ENCODE measurements at places on chromosomes 2 and 18. TPM values are rescaled to one million over a fixed set of nuclear protein-coding genes. Genes with fewer than 3 reads are reported as not detected.
A peak's percentile ranks its signal among the peaks of the same experiment; 100 is the strongest.

DNA sequence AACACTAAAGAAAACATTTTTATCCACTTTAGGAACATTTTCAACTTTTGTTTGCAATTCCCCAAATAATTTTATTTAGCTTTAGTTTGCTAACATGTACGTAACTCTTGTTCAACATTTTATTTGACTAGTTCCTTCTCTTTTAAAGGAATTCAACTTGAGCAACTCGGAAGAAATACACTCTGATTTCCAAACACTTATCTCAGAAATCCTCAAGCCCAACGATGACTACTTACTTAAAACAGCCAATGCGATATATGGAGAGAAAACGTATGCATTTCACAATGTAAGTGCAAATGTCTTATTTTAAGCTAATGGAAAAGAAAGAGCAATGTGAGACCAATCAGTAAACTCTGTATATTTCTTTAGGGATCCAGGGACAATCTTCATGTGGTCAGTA, 10.1 kb downstream of the SERPINB10 start:
- ATAC-seq = no peak

IL18R1 gene
- 1.1 TPM for total RNA-seq

DNA sequence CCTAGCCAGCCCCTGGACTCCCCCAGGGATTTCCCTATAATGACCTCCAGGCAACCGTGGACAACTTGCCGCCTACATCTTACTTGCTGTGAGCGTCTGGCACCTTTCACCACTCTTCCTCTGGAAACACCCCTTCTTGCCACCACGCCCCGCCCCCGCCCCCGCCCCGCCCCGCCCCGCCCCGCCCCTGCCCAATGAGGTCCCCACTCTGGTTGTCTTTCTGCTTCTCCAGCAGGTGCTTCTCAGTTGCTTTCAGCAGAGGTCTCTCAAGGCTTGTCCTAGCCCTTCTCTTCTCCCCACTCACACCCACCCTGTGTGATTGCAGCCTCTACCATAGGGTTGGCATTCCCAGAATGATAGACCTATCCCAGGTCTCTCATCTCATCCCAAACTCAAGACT, 214.5 kb downstream of the EN1 start:
- no peak for ATAC-seq

GRCh38 chr18:48718251-48718959, 179.6 kb downstream of the CTIF start:
- no peak for ATAC-seq

DNA sequence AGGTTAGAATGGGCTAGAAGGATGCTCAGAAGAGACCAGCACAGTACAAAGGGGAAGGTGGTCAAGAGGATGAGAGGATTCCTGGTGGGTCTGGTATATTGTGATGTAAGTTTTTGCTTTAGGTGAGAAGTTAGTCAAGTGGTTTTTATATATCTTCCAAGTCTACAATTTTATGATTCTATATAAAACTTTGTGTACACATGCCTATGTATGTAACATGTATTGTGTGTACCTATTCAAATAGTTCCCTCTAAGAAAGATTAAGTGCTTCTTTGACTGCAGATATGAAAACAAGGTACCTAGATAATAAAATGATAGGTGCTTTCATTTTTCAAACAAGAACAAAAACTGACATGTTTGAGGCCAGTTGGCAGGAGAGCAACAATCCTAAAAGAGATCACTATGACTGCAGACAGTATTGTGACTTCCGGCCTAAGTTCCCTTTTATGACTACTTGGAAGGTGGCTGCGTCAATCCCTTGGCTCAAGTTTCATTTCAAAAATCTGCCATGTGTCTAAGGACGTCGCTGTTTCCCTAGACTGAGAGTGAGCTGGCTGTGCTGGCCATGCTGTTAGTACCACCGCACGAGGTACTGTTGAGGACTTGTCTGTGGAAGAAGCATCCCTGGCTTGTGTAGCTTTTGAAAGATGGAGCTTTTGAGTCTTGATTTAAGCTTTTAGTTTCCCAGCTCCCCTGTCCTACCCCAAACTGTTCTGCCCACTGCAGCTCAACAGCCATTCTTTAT, 123.1 kb downstream of the PRPF40A start:
- ATAC-seq = no peak

DNA sequence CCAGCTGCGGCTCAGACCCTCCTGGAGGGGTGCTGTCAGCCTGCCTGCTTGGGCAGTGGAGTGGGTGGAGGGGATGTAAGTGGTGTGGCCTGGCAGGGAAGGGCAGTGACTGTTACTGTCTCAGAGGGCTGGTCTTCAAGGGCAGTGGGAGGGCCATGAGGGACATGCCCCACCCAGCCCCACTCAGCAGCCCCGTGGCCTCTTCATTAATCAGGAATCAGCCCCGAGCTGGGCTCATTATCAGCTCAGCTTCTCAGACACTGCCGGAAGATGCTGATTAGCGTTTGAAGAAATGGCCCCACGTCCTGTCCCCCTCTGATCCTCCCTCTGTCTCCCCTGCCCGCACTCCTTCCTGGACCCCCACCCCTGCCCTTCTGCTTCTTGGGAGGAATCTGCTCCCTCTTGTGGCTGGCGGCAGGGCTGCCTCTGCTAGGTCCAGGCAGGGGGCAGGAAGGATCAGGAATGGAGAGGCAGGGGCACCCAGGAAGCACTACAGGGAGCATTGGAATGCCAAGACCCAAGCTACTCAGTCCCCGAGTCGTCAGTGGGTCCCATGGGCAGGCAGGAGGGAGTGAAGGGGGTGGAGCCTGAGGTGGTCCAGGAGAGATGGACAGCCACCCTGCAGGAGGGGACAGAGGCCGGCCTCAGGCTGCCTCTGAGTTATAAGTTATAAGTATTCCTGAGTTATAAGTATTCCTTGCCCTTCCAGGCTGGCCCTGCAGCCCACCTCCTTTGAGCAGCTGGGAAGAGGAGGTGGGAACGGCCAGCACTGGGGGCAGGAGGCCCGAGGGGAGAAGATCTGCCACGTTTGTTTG, 7.0 kb downstream of the ASIC4 start:
- no peak for ATAC-seq

OSBPL1A gene
- total RNA-seq = 14.3 TPM

DNA sequence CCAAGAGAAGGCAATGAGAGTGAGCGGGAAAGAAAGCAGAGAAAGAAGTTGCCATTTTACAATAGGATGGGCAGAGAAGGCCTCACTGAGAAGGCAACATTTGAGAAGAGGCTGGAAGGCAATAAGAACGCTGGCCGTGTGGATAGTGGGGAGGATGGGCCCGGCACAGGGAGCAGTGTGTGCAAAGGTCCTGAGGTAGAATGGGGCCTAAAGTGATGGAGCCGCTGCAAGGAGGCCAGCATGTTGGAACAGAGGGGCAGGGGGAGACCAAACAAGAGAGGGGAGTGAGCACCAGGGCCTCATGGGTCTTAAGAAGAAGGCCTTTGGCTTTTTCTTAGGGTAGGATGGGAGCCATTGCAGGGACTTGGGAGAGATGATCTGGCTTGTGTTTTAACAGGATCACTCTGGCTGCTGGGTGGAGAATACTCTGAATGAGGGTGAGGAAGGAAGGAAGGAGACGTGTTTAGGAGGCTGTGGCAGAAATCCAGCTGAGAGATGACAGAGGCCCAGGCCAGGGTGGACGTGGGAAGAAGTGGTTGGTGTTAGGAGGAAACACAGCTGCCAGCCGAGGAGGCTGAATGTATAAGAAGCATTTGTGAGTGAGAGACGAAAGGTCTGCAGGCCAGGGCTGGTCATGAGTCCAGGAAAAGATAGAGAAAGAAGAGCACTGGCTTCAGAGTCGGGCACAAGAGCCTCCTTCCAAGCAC, 159.8 kb downstream of the KLHL29 start:
- no peak for ATAC-seq

- ATAC-seq = no peak
Observed at GRCh38 chr2:232483311-232483922, 4.2 kb downstream of the ECEL1 start.

GRCh38 chr2:191845248-191845715, 1.6 kb downstream of the CAVIN2 start:
- ATAC-seq = no peak

LGALSL gene
- 35.8 TPM for total RNA-seq

SH3BP4 gene
- 10.7 TPM for total RNA-seq

GRCh38 chr2:31322371-31322770, 88.4 kb downstream of the EHD3 start:
- ATAC-seq = no peak

- ATAC-seq = no peak
Observed at GRCh38 chr2:160246356-160246755, 46.3 kb upstream of the ITGB6 start.

GRCh38 chr18:45850021-45850420, 24.5 kb downstream of the SIGLEC15 start:
- peak; percentile 48 for ATAC-seq

GRCh38 chr2:104213758-104214157, 640.2 kb upstream of the POU3F3 start:
- ATAC-seq = no peak

CYP27C1 gene
- total RNA-seq = 1.8 TPM

GRCh38 chr2:157394928-157395327, 49.0 kb downstream of the CYTIP start:
- ATAC-seq = no peak

- no peak for ATAC-seq
Observed at GRCh38 chr18:1452821-1453220, 548.1 kb downstream of the ADCYAP1 start.

IL36B gene
- 1.4 TPM for total RNA-seq

POTEC gene
- not detected for total RNA-seq

ACVR1C gene
- 0.64 TPM for total RNA-seq

TP53I3 gene
- 102 TPM for total RNA-seq

WDCP gene
- total RNA-seq = 3.3 TPM

DNA sequence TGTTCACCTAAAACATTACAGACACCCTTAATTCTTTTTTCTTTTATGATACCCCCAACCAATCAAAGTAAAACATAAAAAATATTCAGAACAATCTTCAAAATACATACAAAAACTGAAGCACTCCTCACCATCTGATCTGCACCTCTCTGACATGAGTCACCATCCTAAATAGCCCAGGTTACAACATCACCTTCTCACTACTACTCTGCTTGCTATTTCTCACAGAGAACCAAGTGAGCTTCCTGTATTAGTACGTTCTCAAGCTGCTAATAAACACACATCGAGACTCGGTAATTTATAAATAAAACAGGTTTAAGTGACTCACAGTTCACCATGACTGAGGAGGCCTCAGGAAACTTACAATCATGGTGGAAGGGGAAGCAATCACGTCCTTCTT, 183.5 kb downstream of the CBLN2 start:
- no peak for ATAC-seq

DNA sequence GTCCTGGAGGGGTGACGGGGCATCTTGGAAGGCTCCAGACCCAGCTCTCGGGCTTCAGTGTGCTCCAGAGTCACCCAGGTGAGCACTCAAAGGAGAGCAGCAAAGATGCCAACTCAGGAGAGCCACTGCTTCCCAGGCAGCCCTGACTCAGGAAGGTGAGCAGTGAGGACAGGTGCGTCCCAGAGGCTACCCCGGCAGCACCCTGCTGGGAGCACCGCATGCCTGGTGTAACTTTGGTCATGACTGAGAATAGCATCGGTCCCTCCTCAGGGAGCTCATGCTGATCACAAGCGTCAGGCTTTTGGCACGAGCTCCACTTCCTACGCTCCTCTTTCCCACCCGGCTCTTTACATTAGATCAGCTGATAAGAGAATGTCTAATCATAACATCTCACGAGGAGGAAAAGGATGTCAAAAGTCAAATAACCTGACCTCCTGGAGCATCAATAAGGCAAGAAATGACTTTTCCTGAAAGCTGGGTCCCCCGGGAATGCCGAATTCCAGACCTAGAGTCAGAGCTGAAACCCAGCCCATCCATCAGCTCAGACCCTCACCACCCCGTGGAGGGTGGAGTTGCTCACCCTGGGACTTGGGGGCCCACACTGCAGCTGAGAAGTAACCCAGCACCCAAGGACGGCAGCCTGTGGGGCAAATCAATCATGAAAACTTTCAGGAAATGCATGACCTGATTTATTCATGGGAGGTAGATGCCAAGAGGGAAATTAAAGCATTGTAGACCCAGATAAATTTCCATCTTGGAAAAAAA, 248.8 kb downstream of the ACKR3 start:
- no peak for ATAC-seq

DNA sequence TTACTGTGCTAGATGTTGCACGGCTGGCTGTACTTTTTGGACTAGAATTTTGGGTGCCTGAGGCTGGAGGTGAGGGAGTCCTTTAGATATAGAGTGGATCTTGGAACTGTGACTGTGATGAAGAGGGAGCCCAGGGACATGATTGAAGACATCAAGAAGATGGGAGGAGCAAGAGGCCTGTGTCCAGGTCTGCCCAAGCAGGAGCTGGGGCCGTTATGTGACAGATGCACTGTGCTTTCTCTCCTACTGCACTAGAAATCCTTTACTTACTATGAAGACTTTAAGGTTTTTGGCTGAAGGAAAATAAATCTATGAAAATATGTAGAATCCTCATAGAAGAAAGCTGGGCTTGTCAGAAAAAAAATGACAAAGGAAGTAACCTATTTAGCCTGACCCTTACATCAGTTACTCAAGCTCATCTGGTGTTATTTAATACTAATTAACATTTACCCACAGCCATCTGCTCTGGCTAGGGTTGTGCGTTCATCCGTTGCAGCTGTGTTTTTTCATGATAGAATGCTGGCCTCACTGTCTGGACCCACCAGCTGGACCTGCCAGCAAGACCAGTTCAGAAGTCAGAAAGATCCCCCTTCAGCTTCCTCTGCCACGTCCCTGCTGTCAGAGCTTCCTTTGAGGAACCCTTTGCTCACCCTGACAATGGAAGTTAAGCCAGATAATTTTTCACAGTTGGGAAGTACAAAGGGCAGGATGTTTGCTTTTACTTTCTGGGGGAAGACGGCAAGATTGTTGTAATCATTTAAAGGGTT, 16.7 kb downstream of the TSN start:
- ATAC-seq = no peak

RSAD2 gene
- total RNA-seq = 1.6 TPM

RNF152 gene
- total RNA-seq = 7.7 TPM

DNA sequence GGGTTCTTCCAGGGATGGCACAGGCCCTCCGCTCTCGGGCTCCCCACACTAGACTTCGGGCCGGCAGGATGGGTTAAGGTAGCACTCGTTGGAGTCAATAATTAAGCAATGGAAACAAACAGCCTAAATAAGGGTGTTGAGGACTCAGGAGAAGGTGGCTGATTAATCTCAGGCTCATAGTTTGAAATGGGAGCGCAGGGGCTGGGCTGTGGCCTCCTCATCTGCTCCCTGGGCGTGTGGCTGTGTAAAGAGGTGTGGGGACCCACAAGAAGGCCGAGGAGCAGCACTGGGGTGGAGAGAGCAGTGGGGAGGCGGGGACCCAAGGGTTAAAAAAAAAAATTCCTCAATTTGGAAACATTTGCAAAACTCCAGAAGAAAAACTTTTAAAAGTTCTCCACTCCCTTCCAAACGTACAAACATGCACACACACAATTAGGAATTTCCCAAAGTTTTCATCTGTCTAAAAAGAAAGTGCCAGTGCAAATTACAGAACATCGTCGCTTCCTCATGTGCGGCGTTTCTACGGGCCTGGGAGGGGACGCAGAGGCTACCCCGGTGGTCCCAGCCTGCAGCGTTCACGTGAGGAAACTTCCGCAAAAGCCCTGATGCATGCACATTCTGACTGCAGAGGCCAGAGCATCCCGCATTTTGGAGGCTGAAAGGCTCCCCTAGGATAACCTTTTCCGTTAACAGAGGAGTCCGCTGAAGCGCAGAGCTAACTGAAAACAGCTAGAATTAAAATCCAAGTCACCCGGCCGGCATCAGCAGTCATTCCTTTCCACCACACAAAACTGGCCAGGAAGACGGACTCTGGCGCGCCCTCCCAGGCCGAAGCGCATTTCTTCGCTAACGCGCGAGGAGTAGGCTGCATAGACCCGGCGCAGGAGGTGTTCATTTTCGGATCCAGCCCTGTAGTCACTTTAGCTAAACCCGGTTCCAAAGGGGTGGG, 1.0 kb upstream of the TUBB6 start:
- no peak for ATAC-seq

- ATAC-seq = no peak
Observed at GRCh38 chr2:160419776-160420505, 73.7 kb downstream of the RBMS1 start.
